Left ventricle myocardium superior (tissue), 1 donor: ENCODE measurements at places on chromosomes 5 and 9.

DNA sequence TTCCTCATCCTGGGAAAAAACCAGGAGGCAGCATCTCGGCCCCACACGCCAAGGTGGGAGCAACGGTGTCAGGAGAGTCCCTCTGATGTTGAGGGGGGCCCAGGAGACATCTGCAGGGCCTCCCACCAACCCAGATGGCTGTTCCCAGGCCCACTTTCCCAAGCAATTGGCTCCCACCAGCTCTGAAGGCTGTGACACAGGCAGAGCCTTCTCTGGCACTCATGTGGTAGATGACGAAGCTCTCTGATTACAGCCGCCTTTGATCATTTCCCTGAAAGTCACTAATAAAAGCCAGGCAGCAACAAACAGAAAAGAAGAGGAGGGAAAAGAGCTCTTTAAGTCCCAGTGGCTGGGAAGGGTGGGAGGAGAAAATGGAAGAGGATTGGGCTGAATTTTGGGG lies 226.5 kb downstream of the CDK5RAP2 start:
- no peak for DNase-seq

GRCh38 chr9:4740638-4741364 lies at the start of gene AK3:
AK3 (minus strand) TSS chr9:4741202; CDS start chr9:4741087, 115 bp downstream.
- DNase-seq = peak; percentile 94

DNA sequence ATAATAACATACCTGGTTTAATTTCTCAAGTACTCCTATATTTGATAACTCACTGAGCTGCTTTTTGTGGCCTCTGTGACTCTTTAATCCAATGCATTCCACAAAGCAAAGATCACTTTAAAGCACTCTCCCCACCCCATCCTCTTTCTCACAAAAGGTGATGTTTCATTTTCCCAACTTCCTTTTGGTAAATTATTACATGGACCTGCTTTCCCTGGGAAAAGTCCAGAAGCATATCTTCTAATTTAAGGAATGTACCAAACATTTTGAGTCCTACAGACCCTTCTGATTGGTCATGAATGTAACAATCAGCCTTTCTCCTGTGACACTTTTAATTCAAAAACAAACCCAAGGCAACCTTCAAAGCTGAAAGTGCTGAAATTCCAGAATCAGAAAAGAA lies 71.1 kb downstream of the MLLT3 start:
- no peak for DNase-seq

DNA sequence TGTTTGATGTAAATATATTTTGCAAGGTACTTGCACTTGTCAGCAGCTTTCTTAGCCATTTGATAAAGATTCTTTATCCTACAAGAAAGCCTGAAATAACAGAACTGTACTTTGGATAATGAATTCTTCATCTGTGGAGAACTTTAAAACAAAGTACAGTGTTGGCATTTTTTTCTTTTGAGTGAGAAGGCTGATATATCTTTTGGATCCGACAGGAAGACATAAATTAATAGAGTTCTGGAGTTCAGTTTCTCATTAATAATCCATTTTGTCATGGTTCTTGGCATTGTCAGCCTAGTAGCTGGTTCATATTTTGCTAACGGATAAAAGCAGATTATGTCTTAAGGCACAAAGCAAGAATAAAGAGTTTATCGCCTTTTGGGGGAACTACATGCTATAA lies 17.0 kb downstream of the PBX3 start:
- DNase-seq = no peak

DNA sequence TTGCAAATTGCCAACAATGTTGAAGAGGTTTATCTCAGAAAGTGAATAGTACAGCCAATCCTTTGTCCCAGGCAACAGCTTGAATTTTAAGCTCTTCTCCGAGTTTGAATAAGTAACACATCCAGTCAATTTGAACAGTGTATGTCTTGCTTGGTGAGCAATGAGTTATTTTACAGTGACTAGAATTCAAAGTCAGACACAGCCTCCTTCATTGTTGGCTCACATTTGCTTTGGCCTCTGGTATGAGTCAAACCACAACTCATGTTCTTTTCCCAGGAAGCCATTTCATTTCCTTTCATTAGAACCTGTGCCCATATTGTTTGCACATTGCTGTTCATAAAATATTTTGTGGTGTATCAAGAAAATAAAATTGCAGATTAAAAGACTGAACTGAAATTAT lies 622.0 kb upstream of the DAB2 start:
- DNase-seq = no peak

- DNase-seq = no peak
Observed at GRCh38 chr9:89113851-89114250, 64.8 kb downstream of the SHC3 start.

GRCh38 chr5:61706751-61707150 lies 374.7 kb downstream of the ZSWIM6 start:
- no peak for DNase-seq

DNA sequence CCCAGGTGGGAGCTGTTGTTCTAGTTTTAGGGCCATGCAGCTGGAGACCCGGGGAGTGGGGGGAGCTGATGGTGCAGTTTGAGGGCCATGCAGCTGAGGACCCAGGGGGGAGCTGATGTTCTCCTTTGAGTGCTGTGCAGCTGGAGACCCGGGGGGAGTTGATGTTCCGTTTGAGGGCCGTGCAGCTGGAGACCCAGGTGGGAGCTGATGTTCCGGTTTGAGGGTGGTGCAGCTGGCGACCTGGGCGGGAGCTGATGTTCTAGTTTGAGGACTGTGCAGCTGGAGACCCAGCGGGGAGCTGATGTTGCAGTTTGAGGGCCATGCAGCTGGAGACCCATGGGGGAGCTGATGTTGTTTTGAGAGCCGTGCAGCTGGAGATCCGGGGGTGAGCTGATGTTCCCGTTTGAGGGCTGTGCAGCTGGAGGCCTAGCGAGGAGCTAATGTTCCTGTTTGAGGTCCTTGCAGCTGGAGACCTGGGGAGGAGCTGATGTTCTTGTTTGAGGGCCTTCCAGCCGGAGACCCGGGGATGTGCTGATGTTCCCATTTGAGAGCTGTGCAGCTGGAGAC lies 14.6 kb downstream of the PDCD6 start:
- no peak for DNase-seq

GRCh38 chr9:426976-427375 lies 212.3 kb downstream of the DOCK8 start:
- no peak for DNase-seq

DNA sequence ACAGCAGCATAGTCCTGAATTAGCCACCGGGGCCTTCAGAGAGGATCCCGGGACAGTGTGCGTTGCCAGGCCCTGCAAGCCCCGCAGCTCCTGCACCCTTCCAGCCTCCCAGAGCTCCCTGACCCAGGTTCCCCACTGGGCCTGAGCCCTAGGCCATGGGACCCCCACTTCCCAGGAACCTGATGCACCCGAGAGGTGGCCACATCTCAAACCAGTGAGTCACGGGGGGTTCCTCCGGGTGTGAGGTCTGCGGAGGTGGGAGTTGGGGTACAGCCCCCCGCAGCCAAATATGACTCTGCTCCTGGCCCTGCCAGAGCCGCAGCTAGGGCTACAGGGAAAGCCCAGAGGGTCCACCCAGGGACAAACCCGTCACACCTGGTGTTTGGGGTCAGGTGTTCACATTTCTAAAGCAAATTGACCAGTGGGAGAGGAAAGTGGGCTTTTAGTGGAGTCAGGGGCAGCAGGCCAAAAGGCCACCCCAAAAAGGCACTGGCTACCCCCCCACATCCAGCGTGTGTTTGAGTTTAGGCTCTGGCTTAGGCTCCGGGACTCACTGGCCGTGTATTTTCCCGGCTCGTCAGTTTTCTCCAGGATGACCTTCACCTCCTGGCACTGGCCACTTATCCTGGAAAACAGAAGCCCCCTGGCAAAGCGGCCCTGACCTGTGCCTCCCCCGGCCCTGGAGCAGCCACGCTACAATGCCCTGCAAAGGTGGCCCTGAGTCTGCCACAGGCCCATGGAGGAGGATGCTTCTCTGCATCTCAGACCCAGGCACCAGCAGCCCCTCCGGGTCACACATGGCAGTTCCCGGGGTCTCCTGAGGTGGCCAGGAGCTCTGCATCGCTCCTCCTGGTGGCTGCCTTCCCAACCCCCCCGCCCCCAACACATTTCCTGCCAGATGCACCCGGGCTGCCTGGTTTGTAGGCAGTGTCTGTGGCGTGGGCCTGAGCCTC lies 17.4 kb upstream of the OBP2B start:
- DNase-seq = no peak

- no peak for DNase-seq
Observed at GRCh38 chr5:110356677-110357076, 369.8 kb downstream of the TMEM232 start.

- DNase-seq = peak; percentile 51
Observed at GRCh38 chr9:36023260-36024048, 13.3 kb upstream of the RECK start.

GRCh38 chr5:16934123-16934522 lies 2.0 kb downstream of the MYO10 start:
- peak; percentile 56 for DNase-seq

GRCh38 chr5:72830362-72830761 lies 13.9 kb downstream of the TNPO1 start:
- no peak for DNase-seq

- DNase-seq = no peak
Observed at GRCh38 chr5:66850354-66851075, 254.3 kb downstream of the MAST4 start.

DNA sequence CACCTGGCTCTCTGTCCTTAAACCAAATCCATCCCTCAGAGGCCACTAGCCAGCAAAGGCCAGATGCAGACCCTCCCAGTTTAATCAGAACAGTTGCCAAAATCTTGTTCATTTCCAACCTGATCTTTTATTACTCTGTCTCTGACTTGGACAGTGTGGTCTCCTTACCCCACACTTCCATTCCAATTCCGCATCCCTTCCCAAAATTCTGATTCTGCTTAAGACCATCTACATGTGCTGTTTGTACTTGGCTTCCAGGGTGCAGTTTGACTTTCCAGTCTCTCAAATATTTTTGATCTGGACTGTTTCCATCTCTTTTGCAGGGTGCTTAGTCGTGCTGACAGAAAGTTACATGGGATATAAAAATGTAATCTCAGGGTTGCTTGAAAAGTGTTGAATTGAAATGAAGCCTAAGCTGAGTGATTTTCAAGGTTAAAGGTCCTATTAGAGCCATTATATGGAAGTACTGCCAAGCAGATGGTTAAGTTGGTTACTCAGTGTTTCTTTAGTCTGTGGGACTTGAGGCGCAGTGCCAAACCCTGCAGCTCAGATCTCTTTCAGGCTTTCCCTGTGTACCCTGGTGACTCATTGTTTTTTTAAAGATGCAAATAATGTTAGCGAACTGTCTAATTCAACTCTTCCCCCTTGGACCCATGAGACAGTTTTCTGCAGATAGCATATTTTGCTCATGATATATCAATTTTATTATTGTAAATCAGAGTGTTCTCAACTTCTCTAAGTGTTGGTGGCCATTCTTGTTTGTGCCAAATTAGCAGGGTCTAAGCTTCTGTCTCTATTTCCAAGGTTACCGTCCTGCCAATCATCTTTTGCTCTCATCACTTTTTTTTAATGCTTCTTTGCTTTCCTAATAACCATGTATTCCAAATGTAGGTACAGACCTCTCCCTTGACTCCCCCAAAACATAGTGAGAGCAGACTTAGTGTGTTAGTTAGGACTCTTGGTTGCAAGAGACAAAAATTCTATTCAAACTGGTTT lies 18.2 kb upstream of the DCP2 start:
- peak; percentile 84 for DNase-seq

- DNase-seq = no peak
Observed at GRCh38 chr5:72597456-72597948, 90.3 kb upstream of the ZNF366 start.

DNA sequence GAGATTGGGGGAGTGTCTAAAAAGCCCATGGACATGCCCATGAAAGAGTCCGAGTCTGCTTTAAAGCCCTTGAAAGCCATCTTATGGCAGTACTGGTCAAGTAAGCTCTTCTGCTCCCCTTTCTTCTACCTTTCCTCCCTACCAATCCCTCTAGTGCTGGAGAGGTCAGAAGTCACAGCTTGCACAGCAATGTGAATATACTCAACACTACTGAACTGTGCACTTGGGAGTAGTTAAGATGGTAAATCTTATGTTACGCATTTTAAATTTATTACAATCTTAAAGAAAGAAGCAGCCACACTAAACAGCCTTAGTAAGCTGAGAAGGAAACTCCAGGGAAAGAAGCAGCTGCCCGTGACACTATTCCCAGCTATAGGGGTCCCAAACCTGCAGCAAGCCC lies 12.3 kb upstream of the TRAF1 start:
- no peak for DNase-seq

DNA sequence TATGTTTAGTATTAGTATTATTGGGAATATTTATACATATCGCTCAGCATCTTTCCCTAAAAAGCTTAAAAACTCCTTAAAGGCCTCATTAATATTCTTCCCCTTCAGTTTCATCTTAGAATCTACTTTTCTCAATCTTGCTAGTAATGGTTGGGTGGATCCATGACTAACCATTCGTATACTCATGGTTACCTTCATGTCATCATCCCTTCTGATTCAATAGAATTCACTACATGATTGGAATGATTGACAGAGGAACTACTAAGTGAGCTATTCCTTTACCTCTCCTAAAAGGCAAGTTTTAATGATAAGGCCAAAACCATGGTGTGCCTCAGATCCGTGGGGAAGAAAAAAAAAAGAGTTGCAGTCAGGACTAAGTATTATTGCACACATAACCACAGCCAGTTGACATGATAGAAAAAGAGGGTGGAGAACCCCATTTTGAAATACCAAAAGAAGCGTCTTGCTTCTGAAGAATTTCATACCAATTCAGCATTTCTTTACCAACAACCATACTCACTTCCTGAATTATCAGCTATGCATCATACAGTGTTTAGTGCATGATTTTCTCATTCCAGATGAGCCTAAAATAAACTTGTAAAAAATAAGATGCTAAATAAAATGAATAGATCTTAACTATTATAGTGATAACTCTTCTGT lies 624.6 kb downstream of the PDE4D start:
- no peak for DNase-seq

- DNase-seq = no peak
Observed at GRCh38 chr5:107594253-107595045, 76.3 kb downstream of the EFNA5 start.

GRCh38 chr9:134067904-134068743 lies at the start of gene BRD3:
BRD3 (minus strand) TSS chr9:134068026; CDS start chr9:134053477, 14,549 bp downstream.
- peak; percentile 94 for DNase-seq

DNA sequence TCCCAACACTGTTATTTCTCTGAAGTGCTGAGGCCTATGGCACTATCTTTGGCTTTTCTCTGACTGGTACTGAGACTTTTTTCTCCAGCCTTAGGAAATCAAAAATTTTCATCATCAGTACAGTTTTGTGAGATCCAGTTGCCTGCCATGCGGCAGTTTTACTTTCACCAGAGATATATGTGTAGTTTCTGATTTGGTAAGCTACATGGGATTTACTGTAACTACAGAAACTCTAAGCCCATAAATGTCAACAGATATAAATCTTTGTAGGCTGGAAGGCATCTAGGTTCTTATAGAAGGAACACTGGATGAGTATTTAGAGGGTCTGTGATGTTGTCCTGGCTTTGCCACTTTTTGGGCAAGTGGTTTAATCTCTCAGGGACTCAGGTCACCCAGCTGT lies 69.0 kb downstream of the DOCK2 start:
- DNase-seq = no peak

- DNase-seq = peak; percentile 83
Observed at GRCh38 chr9:68530618-68531017, 10.1 kb downstream of the TMEM252 start.

- DNase-seq = no peak
Observed at GRCh38 chr5:67814569-67815311, 400.8 kb upstream of the PIK3R1 start.
